ENCODE measurements at places on chromosomes 7 and 10. TPM values are rescaled to one million over a fixed set of nuclear protein-coding genes. Genes with fewer than 3 reads are reported as not detected.

GRCh38 chr7:85710960-85711359, 524.1 kb upstream of the SEMA3D start:
- no peak for DNase-seq

GRCh38 chr10:63633677-63634487, 112.7 kb downstream of the REEP3 start:
- DNase-seq: no peak

DNA sequence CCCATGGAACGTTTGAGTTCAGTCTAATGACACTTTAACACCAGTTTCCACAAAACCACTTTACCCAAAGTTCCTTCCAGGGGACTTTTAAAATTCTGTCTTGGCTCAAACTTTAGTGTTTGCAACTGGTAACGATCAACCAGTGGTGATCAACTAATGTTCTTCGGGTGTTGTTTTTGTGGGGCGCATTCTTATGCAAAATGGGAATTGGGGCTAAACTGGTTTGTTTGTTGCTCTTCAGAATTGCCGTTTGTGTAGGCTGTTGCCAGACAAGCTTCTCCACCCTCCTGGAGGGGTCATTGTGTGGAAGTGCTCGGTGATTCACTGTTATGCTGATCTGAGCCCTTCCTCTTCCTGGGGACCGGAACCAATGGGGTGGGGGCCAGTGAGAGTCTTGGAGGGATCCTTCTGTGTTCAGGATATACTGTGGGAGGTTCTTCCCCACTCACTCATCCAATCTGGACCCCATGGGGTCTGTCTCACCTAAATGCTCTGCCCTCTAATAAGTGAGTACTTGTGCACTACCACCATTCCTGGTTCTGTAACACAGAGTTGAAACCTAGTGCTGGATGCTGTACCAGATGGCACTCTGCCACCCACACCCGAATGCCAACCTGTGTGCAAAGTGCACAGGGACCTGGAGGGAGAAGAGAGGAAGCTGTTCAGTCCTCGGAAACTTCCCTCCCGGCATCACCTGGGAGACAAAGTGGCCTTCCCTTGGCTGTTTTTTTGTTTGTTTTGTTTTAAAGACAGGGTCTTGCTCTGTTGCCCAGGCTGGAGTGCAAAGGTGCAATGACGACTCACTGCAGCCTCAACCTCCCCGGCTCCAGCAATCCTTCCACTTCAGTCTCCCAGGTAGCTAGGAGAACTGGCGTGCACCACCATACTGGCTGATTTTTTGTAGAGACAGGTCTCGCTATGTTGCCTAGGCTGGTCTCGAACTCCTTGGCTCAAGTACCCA, 2.1 kb downstream of the NFE2L3 start:
- peak; percentile 53 for DNase-seq

Gene GTF2IRD1
- 2.4 TPM for total RNA-seq

- DNase-seq: no peak
These were observed 1.6 kb upstream of the MARVELD1 start for GRCh38 chr10:97711640-97712572.

DNA sequence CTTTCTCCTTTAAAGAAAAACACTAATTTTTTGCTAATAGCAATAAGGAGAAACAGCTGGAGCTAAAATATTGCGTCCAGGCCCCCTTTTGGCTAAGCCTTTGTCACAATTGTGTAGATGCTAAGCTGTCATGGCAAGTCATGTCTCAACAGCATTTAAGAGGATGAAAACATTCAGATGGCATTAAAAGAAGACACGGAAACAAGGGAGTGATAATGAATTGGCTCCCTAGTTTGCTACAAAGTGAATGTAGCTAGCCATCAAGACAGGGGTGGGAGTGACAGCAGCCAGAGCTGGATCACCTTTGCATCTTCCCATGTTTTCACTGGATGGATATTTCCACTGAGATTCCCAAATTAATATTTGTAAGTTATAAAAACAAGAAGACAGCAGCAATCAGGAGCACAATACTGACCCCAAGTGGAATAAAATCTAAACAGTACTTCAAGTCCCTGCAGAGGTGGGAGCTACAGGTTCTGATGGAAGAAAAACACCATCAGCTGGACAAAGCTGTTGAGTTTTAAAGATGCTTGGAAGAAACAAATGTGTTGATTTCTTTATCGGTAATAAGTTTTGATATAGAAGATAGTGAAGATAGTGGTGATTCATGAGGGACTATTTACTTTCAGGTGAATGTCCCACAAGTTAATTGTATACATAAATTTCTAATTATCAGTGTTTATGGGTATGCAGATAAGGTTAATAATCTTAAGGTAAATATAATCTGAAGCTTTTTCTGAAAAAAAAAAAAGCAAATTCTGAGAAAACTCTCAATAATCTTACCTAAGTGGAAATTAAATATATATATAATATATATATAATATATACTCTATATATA, 129.4 kb downstream of the SLC16A9 start:
- DNase-seq: no peak

DNA sequence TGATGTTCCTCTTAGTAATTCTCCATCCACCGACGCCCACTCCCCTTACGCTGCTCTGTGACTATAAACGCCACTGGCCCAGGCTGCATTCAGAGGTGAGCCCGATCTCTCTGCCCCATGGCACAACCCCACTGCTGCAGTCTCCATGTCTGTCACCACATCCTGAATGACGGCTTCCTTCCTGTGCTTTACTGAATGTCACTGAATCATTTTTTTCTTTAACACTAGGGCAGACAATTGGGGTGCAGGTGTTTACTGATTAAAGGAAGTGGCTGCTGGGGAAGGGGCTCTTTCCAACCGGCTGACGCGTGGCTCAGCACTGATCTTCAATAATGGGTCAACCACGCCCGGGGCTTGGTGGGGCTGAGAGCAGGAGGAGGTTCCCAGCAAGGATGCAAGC, 208.3 kb downstream of the USP6NL start:
- DNase-seq: peak; percentile 92

GRCh38 chr7:91565499-91566401, 301.5 kb downstream of the FZD1 start:
- DNase-seq: no peak

GRCh38 chr7:105021352-105021751, 7.3 kb downstream of the KMT2E start:
- no peak for DNase-seq

Gene PLEKHS1
- total RNA-seq: 0.12 TPM

Data from CD4-positive, CD25-positive, alpha-beta regulatory T cell (primary cell).